ENCODE measurements at places on chromosomes 11 and 22. TPM values are rescaled to one million over a fixed set of nuclear protein-coding genes. Genes with fewer than 3 reads are reported as not detected.

Gene MFNG
- 228 TPM for total RNA-seq

Gene P2RY2
- 1.2 TPM for total RNA-seq

GRCh38 chr11:120510406-120511115, 987 bp upstream of the GRIK4 start:
- no peak for DNase-seq

DNA sequence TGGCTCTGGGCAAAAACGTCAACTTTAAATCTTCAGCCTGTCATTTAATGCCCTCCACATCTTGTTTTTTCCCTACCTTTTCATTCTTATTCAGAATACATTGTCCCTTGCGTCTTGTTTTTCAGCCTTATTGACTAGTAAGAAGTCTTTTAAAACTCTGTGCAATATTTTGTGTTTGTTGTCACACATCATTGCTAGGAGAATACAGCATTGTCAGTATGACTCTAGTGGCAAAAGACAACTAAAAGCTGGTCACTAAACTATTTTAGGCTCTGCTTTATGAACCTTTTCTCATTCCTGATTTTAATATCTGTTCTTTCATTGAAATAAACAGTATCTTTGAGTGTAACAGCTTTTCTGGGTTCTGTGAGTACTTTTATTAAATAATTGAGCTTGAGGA, 447.8 kb upstream of the CCDC179 start:
- DNase-seq = no peak

- peak; percentile 64 for DNase-seq
These were observed 40.2 kb downstream of the TBX1 start for GRCh38 chr22:19800761-19801244.

GRCh38 chr22:25390297-25391240, 171.1 kb downstream of the CRYBB2 start:
- DNase-seq = no peak

Data from dermis blood vessel endothelial cell (primary cell).